ENCODE measurements at places on chromosomes 13 and 19.

GRCh38 chr19:46475986-46476385 lies 4.6 kb upstream of the PNMA8A start:
- no peak for DNase-seq

GRCh38 chr19:2716275-2716650 lies 4.9 kb downstream of the DIRAS1 start:
- no peak for DNase-seq

DNA sequence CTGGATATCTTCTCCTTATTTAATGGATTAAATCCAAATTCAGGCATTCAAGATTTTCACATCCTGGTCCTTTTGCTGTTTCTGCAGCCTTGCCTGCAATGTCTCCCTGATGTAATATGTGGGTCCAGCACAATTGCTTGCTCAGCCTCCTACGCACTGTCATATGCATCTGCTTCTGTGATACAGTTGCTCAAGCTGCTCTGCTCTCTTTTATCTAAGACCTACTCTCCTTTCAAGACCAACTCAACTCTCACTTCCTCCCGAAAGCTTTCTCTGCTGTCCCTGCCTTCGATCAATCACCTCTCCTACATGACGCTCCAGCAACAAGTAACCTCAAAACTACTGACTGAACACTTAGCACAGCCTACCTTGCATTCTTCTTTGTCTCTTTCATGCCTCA lies 138.2 kb downstream of the DCLK1 start:
- DNase-seq, result no peak

- DNase-seq, result no peak
Measured at GRCh38 chr13:113202912-113203311, 5.6 kb downstream of the PCID2 start.

DNA sequence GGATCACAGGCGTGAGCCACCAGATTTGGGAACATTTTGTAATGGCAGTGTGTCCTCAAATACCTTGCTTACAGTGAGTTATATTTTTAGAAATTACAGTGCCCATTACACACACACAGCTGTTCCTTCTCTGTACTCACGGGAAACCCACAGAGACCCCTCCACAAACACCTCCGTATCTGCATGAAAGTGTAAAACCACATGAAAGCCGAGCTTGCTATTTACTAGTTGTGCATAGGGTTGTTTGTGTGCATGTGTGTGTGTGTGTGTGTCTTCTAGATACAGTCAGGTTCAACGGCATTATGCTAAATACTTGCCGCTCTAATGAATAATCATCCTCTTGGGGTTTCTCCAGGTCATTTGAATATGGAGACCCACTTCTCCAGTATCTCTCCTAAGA lies 22.3 kb upstream of the LILRA2 start:
- DNase-seq, result no peak

- DNase-seq, result no peak
Measured at GRCh38 chr19:41441321-41441945, 1.5 kb upstream of the ERICH4 start.

GRCh38 chr13:86003029-86003428 lies 203.8 kb upstream of the SLITRK6 start:
- no peak for DNase-seq

DNA sequence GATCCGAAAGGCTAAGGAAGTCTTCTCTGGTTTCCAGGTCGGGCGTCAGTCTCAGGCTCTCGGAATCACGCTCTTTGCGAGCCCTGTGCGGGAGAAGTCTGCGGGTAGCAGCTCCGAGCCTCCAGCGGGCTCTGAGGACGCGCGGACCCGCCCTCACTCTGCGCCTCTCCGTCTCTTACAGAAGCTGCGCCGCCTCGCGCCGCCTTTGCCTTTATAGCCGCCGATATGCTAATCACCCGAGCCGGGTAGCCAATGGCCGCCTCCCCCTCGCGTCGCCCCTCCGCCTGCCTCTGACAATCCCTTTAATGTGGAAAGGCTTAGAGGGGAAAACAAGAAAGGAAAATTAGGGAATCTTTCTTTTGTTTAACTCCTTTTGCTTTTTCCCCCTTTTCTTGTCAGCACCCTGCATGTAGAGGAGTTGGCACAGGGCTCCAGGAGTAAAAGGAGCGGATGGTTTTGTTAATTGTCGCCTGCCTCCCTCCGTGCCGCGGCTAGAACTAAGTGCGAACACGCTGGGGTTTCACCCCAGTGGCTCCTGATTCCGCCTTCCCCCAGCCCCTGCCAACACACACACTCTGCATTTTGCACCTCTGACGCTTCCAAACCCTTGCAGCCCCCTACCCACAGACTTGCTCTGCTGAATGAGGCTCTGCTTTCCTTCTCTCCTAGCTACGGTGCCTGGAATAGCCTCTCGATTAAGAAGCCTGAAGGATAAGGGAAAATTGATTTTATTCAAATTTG lies at the start of gene PCDH8:
Gene PCDH8, minus strand, starts transcription at position 186 of the 741 bp plus-strand sequence. CDS start 204 bp downstream, outside the sequence.
- DNase-seq, result peak; percentile 65

- no peak for DNase-seq
Measured at GRCh38 chr19:7705387-7706187, 3.7 kb upstream of the FCER2 start.

DNA sequence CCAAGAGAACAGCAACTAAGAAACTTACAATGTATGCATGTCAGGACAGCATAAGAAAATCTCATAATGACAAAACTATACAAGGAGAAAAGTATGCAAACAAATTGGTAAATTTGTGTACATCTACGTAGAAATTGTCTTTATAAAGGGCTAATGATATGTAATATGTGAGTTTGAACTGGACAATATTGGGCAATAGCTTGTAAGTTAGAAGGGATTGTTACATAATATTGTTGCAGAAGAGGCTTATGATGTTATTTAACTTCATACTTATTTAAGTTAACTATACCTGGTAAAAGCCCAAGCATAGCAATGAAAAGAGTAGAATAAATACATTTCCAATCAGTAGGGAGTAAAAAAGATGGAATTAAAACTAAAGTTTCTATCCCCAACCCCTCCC lies 134.0 kb downstream of the MAB21L1 start:
- DNase-seq, result no peak

DNA sequence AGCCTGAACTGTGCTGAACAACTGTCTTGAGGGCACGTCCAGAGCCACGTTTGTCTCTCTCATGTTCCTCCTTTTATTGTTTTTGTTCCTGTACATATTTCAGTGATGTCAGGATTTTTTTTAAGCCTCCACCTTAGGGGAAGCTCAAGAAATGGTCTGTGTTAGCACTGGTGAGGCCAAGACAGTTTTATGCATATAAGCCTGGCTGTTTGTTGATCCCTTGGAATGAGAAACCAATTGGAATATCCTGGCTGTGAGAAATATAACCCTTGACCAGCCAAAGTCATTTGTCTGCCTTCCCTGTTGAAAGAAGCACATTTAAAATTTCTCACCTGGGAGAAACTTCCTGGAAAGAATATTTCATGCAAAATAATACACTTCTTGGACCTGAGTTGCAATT lies 115.8 kb downstream of the DNAJC15 start:
- DNase-seq, result no peak

DNA sequence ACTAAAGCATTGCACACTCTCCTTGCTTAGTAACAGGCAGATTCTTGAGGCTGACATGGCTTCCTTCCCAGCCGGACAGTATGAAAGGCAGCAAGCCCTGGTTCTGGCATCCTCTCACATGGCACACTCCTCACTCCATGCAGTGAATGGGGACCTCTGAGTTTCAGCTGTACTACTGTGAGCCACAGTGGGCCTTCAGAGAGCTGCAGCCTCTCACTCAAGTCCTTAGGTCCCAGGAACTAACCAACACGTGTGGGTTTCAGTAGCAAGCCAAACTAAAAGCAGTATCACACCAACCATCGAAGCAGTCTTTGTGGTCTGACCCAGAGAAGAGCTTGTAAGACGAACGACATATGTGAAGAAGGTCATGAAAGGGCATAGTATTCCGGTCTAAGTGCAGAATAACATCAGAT lies 128.2 kb downstream of the TBC1D4 start:
- no peak for DNase-seq

DNA sequence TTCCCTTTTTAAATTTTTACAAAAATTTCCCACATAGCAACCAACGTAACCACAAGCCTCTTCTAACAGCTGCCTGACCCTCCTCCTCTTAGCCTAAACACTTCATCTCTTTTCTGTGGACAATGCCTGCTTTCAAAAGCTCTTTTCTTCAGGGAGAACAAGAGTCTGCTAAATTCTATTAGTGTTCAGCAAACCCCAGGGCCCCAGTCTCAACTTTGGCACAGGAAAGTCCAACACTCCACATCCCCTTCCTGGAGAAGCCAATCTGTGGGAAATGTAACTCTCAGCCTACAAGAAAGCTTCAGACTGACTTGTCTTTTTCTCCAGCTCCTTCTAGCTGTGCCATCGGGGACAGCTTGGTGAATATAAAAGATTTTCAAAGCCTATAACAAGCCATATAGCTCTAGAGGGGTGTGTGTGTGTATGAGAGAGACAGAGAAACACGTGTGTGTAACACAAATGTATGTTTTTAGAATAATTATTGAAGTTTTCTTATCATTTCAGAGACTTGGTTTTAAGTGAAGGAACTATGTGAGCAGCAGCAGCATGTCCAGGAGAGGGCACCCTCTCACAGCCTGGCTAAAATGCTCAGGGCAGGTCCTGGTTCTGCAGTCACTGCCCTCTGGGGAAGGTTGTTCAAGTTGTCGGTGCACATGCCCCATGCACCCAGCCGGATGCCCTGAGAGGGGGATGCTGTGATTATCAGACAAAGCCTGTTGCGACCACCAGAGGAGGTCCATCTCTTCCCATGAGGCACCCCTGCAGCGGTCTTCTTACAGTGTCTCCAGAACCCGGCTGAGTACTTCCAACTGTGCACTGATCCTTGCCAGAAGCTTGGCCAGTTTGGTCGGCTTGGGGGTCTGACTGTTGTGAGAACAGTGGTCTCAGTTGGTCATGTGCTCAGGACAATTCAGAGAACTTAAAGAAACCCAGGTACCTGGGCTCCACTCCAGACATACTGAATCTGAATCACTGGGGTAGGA lies 34.4 kb downstream of the CCDC70 start:
- DNase-seq, result no peak

Measured in DMS79 (cell line).